ENCODE measurements at places on chromosomes 1 and 21. TPM values are rescaled to one million over a fixed set of nuclear protein-coding genes. Genes with fewer than 3 reads are reported as not detected.
A peak's percentile ranks its signal among the peaks of the same experiment; 100 is the strongest.

GRCh38 chr1:18721041-18721440 is 90.4 kb downstream of the PAX7 start:
- no peak overlapping the region for H3K27ac ChIP-seq
- no peak overlapping the region for H3K4me3 ChIP-seq
- H3K36me3 ChIP-seq = no peaks in the 10 kb centered on the region
- H3K27me3 ChIP-seq = peaks cover 15% of the 10 kb centered on the region
- no peaks in the 10 kb centered on the region for H3K4me1 ChIP-seq
- no peak for DNase-seq

Gene HTR1D
- 1.5 TPM for total RNA-seq

Gene ACOT11
- total RNA-seq = 5.4 TPM

- DNase-seq = no peak
- H3K27ac ChIP-seq = no peak overlapping the region
- H3K4me1 ChIP-seq = no peaks in the 10 kb centered on the region
- H3K4me3 ChIP-seq = no peak overlapping the region
- H3K27me3 ChIP-seq = no peaks in the 10 kb centered on the region
Measured at GRCh38 chr1:56719171-56719570, 74.1 kb downstream of the PRKAA2 start.

DNA sequence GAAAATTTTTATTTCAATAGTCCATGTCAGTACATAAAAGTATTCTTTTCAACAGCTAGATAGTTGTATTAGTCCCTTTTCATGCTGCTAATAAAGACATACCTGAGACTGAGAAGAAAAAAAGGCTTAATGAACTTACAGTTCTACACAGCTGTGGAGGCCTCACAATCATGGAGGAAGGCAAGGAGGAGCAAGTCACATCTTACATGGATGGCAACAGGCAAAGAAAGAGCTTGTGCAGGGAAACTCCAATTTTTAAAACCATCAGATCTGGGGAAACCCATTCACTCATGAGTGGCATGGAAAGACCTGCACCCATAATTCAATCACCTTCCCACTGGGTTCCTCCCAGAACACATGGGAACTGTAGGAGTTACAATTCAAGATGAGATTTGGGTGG is 50.7 kb downstream of the PTGFR start:
- H3K27ac ChIP-seq = no peak overlapping the region
- peaks cover 13% of the 10 kb centered on the region for H3K27me3 ChIP-seq
- no peak overlapping the region for H3K4me3 ChIP-seq
- no peaks in the 10 kb centered on the region for H3K4me1 ChIP-seq

GRCh38 chr1:228446852-228447251 is 30.2 kb upstream of the TRIM17 start:
- H3K27me3 ChIP-seq = peaks cover 23% of the 10 kb centered on the region
- DNase-seq = no peak
- H3K4me1 ChIP-seq = no peaks in the 10 kb centered on the region
- H3K4me3 ChIP-seq = no peak overlapping the region

Gene EEIG2
- total RNA-seq = 7.2 TPM

DNA sequence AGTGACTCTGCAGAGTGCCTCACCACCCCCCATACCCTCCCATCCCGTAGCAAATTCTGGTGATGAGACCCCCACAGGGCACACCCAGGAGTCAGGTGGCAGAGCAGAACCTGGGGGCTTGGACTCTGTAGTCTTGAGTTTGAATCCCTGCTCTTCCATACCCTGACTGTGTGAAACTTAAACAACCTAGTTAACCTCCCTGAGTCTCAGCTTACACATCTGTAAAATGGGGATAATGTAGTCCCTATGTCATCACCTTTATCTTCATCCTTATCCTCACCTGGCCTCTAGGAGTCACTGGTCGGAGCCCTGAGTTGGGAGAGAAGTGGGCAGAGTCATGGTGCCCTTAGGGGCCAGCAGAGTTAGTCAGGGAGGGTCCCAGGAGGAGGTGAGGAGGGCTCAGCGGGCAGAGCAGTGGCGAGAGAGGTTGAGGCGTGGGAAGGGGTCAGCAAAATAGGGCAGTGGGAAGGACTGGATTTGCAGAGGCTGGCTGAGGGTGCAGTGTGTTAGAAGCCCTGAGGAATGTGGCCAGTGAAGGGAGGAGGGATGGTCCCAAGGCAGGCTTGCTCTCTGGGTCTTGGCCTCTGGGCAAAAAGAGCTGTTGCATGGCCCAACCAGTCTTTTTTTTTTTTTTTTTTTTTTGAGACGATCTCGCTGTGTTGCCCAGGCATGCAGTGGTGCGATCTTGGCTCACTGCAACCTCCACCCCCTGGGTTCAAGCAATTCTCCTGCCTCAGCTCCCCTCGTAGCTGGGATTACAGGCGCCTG is 18.6 kb downstream of the C1orf167 start:
- peaks cover 8% of the 10 kb centered on the region for H3K4me1 ChIP-seq
- no peak overlapping the region for H3K27ac ChIP-seq
- H3K36me3 ChIP-seq = no peaks in the 10 kb centered on the region
- DNase-seq = no peak

Gene GRIK3
- not detected for total RNA-seq

Gene DCST2
- total RNA-seq = 0.23 TPM

Gene OR2L5
- total RNA-seq = not detected

Gene PADI4
- total RNA-seq = not detected

GRCh38 chr1:4071653-4072052 is 171.6 kb upstream of the C1orf174 start:
- no peak for DNase-seq
- H3K4me3 ChIP-seq = no peak overlapping the region
- H3K36me3 ChIP-seq = no peaks in the 10 kb centered on the region
- no peak overlapping the region for H3K27ac ChIP-seq

DNA sequence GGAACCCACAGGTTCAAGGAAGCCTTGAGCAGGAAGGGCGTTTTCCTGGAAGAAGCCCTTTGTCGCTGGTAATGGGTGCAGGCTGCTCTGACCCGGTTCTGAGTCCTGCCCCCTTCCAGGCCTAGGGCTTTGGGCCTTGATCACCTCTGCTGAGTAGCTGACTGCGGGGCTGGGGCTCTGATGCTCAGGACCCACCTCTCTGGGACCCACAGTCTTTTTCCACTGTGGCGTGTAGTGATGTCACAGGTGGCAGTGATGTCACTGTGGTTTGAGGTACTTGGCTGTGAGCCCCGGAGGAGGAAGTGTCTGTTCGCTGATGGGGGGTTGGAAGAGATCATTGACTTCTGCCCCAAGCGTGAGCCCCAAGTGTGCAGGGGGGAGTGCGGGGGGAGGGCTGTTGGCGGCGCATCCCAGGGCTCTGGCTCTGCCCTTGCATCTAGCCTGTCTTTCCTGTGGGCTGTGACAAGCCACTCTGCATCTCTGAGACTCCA is 6.9 kb downstream of the TNFRSF1B start:
- DNase-seq = no peak
- H3K27ac ChIP-seq = no peak overlapping the region
- peaks cover 39% of the 10 kb centered on the region for H3K4me1 ChIP-seq
- H3K4me3 ChIP-seq = no peak overlapping the region

- H3K27me3 ChIP-seq = no peaks in the 10 kb centered on the region
- H3K4me1 ChIP-seq = no peaks in the 10 kb centered on the region
- H3K36me3 ChIP-seq = peaks cover 26% of the 10 kb centered on the region
- no peak overlapping the region for H3K4me3 ChIP-seq
Measured at GRCh38 chr1:169853341-169853740, 40.4 kb downstream of the SCYL3 start.

Gene CENPS
- 17.0 TPM for total RNA-seq

Gene DMRTA2
- not detected for total RNA-seq

DNA sequence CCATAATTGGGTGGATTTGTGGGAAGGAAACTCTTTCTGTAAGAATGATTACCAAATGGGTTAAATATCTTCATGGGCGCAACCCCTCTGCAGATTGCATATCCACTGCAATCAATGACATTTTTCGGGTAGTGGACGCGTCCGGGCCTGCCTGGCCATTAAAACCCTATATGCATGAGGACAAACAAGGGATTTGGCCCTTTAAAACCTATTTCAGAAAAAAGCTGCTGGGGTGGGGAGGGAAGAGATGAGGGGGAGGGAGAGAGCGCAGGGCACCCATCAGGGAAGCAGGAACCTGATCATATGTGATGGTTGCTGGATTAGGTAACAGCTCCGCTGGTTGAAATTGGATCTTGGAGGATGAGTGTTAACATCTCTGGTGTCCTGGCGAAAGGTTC is 228.8 kb downstream of the PBX1 start:
- DNase-seq = no peak

Gene SLC22A15
- total RNA-seq = 0.44 TPM

Gene ENSA
- 155 TPM for total RNA-seq

Gene GFI1
- total RNA-seq = 0.14 TPM

- H3K4me1 ChIP-seq = peaks cover 7% of the 10 kb centered on the region
- H3K27me3 ChIP-seq = no peaks in the 10 kb centered on the region
- no peak for DNase-seq
- no peak overlapping the region for H3K4me3 ChIP-seq
- no peaks in the 10 kb centered on the region for H3K36me3 ChIP-seq
- no peak overlapping the region for H3K27ac ChIP-seq
Measured at GRCh38 chr1:108570998-108571401, 11.1 kb downstream of the EEIG2 start.

GRCh38 chr1:57329001-57329527 is 94.8 kb downstream of the DAB1 start:
- no peak overlapping the region for H3K4me3 ChIP-seq
- DNase-seq = no peak
- no peak overlapping the region for H3K27ac ChIP-seq
- no peaks in the 10 kb centered on the region for H3K36me3 ChIP-seq
- no peaks in the 10 kb centered on the region for H3K4me1 ChIP-seq
- H3K27me3 ChIP-seq = no peaks in the 10 kb centered on the region

Gene NTMT2
- total RNA-seq = not detected

DNA sequence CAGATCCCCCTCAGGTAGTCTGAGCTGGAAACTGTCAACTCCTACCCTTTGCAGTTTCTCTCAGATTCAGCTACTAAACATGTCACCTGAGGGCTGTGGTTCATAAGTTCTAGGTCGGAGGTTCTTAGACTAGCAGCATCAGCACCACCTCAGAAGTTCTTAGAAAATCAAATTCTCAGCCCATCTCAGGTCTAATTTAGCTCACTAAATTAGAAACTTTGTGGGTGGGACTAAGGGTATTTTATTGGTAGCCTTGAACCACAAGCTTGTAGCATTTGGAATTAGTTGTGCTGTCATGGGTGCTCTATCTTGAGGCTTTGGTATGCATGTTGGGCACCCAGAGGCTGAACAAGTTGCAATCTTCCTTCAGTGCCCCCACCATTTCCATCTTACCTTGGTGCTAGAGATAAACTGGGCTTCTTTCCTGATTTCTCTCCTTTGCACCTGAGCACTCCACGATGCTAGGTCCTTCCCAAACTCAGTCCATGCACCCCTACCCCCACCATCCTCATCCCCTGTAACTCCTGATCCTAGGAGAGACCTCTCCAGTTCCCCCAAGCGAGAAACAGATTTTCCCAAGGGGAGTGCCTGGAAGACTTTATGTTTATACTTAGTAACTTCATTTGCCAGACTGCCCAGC is 54.2 kb downstream of the S1PR1 start:
- peaks cover 44% of the 10 kb centered on the region for H3K4me1 ChIP-seq
- no peak overlapping the region for H3K4me3 ChIP-seq
- H3K27ac ChIP-seq = peak overlapping the region; percentile 45
- no peaks in the 10 kb centered on the region for H3K36me3 ChIP-seq
- H3K27me3 ChIP-seq = no peaks in the 10 kb centered on the region

DNA sequence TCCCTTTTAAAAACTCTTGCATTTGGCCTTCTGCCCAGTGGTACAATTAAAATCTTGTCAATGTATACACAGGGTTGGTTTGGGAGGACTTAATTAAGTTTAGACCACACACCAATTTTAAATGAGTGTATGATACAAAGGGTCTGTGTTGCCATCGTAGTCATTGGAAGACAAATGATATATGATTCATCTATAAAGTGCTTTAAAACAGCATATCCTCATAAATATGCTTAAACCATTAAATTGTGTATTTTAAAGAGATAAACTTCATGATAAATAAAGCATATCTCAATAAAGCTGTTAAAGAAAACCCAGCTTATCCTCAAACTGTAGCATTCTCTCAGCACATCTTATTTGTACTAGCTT is 69.5 kb downstream of the LUZP1 start:
- H3K36me3 ChIP-seq = no peaks in the 10 kb centered on the region
- H3K4me3 ChIP-seq = no peak overlapping the region
- DNase-seq = no peak
- H3K27ac ChIP-seq = peak overlapping the region; percentile 83
- H3K4me1 ChIP-seq = peaks cover 57% of the 10 kb centered on the region

Gene OR2L2
- total RNA-seq = not detected

DNA sequence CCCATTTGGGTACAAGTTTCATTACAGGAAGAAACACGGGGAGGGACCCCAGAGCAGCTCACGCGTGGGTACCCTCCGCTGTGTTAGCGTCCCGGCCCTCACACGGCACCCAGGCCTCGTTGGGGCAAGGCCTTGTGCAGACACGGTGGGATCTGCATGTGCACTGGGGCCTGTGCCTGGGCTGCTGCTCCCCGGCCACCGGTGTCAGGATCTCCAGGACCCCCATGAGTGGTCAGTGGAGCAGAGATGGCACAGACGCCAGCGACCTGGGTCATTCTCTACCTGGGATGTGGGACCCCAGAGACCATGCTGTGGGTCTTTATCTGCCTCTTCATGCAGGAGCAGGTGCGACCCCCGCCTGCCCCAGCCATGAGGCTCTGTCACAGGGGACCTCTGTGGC is 5.4 kb upstream of the SAMD11 start:
- no peaks in the 10 kb centered on the region for H3K36me3 ChIP-seq
- H3K4me3 ChIP-seq = no peak overlapping the region
- no peak for DNase-seq
- H3K27me3 ChIP-seq = peaks cover 7% of the 10 kb centered on the region
- no peaks in the 10 kb centered on the region for H3K4me1 ChIP-seq
- no peak overlapping the region for H3K27ac ChIP-seq

DNA sequence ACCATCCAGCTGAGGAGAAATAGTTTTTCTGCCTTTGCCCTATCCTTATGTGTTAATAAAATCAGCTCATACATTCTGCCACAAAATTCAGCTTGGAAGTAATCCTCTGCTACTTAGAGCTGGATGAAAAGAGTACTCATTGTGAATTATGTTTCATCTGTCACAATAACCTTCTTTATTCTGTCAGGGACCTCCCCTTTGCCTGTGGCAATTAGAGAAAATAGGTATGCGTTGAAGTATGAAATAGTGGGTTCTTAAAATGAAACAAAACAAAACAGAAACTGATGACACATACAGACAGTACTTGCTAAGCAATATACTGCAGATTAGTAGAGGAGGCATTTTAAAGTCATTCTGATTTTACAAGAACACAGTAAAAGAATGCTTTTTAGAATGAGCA is 578.5 kb downstream of the USP25 start:
- peak overlapping the region; percentile 35 for H3K27ac ChIP-seq
- H3K4me3 ChIP-seq = peak overlapping the region; percentile 54
- DNase-seq = peak; percentile 56
- peaks cover 40% of the 10 kb centered on the region for H3K4me1 ChIP-seq

Gene GNAT2
- not detected for total RNA-seq

GRCh38 chr1:230226007-230226800 is 159.2 kb downstream of the GALNT2 start:
- no peaks in the 10 kb centered on the region for H3K27me3 ChIP-seq
- no peak overlapping the region for H3K4me3 ChIP-seq
- H3K36me3 ChIP-seq = no peaks in the 10 kb centered on the region
- no peak for DNase-seq

GRCh38 chr1:12618965-12619791 is 1.2 kb upstream of the DHRS3 start:
- peak; percentile 83 for DNase-seq
- peak overlapping the region; percentile 73 for H3K27ac ChIP-seq
- peak overlapping the region; percentile 81 for H3K4me3 ChIP-seq
- H3K4me1 ChIP-seq = peaks cover 30% of the 10 kb centered on the region
- H3K27me3 ChIP-seq = no peaks in the 10 kb centered on the region

- DNase-seq = no peak
- no peak overlapping the region for H3K4me3 ChIP-seq
- no peaks in the 10 kb centered on the region for H3K27me3 ChIP-seq
- no peaks in the 10 kb centered on the region for H3K4me1 ChIP-seq
- H3K27ac ChIP-seq = no peak overlapping the region
- H3K36me3 ChIP-seq = no peaks in the 10 kb centered on the region
Measured at GRCh38 chr1:61121631-61122030, 39.3 kb downstream of the NFIA start.

Data from endothelial cell of umbilical vein (primary cell).